ENCODE measurements at places on chromosomes 7 and 10.

- DNase-seq, result no peak
These were observed 149.7 kb downstream of the DKK1 start for GRCh38 chr10:52463826-52464225.

DNA sequence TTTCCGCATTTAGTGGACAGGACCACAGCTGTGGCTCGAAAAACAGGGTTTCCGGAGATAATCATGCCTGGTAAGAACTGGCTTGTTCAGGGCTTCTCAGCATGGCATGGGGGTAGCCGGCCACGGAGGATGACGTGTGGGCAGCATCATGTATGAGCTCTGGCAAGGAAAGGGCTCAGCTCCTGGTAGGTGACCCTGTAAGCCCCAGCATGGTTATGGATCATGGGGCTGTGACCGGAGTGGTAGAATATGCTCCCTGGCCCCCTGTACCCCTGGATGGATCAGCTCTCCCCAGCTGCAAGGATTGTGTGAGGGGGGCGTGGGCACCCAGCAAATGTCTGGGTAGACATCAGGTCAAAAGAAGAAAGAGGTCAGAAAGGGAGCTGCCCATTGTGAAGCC, 113.5 kb downstream of the DOCK1 start:
- no peak for DNase-seq

DNA sequence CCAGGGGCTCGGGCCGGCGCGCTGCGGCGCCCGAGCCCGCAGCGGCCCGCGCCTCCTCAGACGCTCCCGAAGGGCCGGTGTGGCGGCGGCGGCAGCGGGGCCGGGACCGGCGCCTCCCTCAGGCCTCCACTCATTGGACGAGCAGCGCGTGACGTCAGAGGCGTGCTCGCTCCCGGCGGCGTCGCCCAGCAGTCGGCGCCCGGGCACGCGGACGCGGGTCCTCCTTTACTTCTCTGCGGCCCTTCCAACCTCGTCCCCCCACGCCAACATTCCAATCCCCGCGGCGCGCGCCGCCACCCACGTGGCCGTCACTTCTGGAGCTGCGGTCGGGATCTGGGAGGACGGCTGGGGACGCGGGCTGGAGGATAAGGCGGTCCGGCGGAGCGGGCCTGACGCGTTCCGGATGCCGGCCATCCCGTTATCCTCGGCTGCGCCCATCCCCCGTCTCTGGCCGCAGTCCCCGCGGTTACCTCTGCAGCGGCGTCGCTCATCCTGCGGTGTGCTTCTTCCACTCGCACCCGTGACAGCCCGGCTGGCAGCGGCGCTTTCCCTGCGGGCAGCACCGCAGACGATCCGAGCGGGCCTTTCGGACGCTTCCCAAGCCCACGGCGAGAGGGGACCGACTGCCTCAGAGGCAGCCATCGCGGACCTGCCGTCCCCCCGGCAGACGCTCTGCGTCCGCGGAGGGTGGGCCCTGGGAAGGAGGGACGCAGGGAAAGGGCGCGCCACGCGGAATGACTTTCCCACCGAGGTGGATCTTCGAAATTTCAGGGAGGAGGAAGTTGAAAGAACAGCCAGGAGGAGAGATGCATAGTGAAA, at the start of gene PDZD8:
TSS of gene PDZD8 (minus strand) at position 81 of the 819 bp plus-strand sequence. CDS start 213 bp downstream, outside the sequence.
- DNase-seq, result peak; percentile 91

DNA sequence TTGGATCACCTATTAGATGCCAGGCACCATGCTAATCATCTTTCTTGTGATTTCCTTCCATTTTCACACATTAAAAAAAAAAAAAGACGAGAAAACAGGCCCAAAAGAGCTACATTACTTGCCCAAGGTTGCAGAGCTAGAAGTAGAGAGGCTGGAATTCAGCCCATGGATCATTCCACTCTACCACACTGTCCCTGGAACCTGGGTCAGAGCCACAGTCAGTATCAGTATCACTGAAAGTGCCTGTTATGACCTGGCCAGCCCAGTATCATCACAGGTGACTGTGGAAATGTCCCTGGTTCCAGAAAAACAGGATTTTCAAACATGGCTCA, 3.3 kb upstream of the FLNC start:
- no peak for DNase-seq

DNA sequence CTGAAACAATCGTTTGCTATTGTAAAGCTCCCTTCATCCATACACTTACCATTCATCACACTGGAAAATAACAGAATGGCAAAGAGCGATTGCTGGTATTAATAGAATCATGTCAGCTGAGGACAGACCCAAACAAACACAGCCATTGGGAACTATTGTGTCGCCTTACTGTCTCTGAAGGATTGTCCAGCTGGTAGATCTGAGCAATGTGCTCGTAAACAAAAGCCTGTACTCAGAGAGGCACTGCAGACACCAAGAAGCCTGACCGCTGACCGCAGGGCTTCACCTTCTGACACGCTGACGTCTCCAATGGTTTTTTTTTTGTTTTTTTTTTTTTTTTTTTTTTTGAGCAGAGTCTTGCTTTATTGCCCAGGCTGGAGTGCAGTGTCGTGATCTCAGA, 151.0 kb upstream of the FRMD4A start:
- DNase-seq, result peak; percentile 90

GRCh38 chr7:125926621-125927020, 997.0 kb upstream of the POT1 start:
- no peak for DNase-seq

GRCh38 chr10:96968682-96969423, 136.8 kb downstream of the LCOR start:
- no peak for DNase-seq

DNA sequence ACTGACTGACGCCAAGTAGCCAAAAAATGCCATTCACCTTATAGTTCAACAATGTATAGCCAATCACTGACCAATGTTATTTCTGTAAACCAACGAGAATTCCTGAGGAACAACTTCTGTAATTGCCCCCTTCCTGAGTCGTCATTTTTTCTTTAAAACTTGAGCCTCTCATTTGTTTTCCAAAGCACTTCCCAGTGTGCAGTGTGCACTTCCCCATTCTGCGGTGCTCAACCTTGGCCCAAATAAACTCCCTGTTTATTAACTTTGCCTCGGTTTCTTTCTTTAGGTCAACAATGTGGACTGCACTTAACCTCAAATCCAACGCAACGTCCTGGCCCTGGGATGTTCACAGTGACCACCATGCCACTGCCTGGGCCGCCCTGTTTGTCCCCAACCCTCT, 15.1 kb downstream of the PKD1L1 start:
- no peak for DNase-seq

DNA sequence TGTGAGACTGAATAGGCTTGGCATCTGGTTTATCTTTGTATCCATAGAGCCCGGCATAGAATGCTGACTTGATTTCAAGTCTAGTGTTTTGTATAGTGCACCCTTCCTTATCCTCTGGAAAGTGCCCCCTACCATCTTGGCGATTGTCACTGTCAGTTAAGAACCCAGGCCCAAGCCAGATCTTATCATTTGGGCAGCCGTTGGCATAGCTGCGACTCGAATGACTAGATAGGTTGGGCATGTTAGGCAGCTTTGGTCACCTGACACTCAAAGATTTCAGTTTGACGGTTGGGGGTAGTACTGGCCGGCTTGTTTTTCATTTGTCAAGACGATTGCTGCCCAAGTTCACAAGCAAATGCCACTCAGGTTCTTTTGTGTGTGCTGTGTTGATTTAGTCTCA, 6.6 kb downstream of the NIPSNAP2 start:
- DNase-seq, result no peak
